Aorta (tissue), 5 donors: ENCODE measurements at places on chromosomes 1 and 21. TPM values are rescaled to one million over a fixed set of nuclear protein-coding genes. Genes with fewer than 3 reads are reported as not detected.

DNA sequence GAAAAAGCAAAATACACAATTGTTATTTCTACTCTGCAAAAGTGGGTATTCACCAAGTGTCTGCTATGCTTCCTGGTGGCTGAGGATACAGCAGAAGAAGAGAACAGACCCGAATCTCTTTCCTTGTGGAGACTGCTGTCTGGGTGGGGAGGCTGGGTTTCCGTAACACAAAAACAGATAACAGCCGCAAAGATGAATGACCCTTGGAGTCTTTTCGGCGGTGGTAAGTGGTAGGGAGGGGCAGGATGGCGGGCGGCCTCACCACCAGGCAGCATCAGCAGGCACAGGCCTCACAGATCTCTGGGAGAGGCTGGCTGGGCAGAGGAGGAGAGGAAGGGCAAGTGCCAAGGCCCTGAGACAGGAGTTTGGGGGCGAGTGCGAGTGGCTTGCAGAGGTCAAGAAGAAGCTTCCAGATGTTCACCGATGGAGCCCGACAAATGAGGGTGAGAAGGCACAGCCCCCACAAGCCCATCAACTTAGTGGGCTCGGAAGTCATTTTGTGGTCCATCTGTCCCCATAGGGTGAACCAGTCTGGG, 164.2 kb downstream of the RHOU start:
- DNase-seq: no peak

DNA sequence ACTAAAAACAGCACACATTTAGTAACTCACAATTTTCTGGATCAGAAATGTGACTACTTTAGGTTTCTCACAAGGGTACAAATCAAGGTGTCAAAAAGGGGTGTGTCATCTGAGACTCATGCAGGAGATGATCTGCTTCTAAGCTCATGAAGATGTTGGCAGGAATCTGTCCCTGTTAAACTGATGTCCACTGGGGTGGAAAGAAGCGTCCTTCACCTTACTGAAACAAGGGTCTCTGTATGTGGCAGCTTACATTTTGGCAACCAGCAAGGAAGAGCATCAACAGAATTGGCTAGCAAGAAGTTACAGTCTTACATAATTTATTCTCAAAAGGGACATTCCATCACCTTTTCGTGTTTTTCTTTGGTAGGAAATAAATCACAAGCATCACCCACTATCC, 1223.8 kb downstream of the AMY1C start:
- DNase-seq: no peak

The NUAK2 gene
- 2.5 TPM for total RNA-seq

DNA sequence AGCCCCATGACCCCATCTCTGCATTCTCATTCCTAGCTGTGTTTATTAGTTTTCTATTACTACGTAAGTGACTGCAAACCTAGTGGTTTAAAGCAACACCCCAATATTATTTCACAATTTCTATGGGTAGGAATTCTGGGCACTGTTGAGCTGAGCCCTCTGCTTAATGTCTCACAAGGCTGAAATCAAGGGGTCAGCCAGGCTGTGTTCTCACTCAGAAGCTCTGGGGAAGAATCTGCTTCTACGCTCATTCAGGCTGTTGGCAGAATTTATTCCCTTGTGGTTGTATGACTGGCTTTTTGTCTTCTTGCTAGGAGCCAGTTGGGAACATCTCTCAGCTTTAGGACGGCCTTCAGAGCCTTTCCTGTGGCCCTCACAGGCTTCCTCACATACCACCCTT, 181.0 kb downstream of the GIPC2 start:
- no peak for DNase-seq

The MYBPH gene
- not detected for total RNA-seq

- DNase-seq: no peak
These were observed 228.4 kb downstream of the DAB1 start for GRCh38 chr1:57195436-57195941.

The ETNK2 gene
- total RNA-seq: 18.0 TPM

DNA sequence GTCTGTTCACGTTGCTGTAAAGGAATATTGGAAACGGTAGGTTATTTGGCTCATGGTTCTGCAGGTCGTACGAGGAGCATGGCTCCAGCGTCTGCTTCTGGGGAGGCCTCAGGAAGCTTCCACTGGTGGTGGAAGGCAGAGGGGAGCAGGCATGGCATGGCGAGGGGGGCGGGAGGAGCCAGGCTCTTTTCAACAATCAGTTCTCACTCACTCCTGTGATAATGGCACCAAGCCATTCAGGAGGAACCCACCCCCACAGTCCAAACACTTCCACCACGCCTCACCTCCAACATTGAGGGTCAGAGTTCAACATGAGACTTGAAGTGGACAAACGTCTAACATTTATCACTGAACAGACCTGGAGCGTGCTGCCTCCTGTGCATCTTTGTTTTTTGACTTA, 141.2 kb downstream of the PGBD5 start:
- peak; percentile 40 for DNase-seq

The PYHIN1 gene
- 2.9 TPM for total RNA-seq

The TMPRSS15 gene
- total RNA-seq: not detected

The HNRNPU gene
- total RNA-seq: 286 TPM

The SRM gene
- 48.9 TPM for total RNA-seq

The CELA3B gene
- total RNA-seq: 1.0 TPM
